CD4-positive, alpha-beta T cell (primary cell): ENCODE measurements at places on chromosomes 3 and 15.

DNA sequence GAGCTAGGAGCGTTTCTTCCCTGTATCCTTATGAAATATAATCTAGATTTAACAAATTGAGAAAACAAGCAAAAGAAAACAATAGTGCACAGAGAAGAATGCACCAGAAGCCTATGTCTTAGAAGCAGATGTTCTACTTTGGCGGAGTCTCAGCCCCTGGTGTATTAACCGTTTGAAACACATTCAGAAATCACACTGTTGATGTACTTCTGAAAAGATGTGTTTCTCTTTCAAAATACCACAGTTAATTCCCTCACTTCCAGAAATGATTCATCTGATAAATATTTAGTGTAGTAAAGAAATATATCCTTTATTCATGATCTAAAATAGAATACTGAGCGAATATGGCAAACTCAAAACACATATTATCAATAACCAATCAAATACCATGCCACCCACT lies 77.7 kb downstream of the CBLB start:
- no peak for DNase-seq

- DNase-seq: no peak
These were observed 228.2 kb upstream of the ZPLD1 start for GRCh38 chr3:102206511-102207031.

DNA sequence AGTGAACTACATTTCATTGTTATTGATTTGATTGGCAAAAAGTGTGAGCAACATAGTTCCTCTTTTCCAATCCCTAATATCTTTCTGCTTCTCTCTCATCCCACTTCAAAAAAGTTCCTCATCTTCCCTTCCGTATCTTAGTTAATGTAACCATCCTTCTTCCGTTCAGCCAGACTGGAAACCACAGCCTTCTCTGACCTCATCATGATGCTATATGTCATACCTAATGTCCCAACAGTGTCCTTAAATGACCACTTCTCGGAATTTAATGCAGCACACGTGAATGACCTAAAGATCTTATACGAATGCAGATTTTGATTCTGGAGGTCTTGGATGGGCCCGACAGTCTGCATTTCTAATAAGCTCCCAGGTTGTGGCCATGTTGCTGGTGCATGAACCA lies 320.3 kb upstream of the SATB1 start:
- DNase-seq: peak; percentile 55

DNA sequence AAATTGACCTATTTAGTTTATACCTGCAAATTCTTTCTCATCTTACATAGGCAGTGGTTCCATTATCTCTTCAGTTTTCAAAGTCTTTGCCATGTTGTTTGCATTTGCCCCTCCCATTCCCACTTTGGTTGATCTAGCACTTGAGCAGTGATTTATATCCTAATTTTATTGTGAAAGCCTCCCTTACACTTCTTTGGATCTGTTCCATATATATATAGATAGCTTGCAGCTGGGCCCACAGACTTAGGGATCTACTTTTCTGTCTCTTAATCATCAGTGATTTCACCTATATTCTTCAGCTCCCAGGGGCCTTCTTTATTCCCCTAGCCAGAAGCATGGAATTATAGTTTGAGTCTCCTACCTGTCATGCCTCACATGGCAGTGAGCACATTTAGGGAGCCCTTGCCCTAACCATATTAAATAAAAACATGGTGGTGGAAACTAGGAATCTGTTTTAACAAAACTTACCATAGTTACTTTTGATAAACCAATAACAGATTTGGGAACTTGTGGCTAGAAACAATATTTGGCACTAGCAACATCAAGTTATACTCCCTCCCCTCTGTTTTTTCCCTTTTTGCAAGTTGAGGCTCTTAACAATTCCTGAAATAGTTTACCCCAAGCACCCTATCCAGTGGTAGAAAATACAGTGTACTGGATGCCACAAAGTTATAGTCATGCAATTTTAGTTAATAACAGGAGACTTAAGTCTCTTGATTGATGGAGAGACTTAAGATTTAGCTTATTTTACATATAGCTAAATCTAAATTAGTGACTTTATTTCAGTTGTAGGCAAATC lies 41.7 kb downstream of the ARIH1 start:
- no peak for DNase-seq

GRCh38 chr3:60025096-60026050 lies 975.5 kb upstream of the CFAP20DC start:
- no peak for DNase-seq

DNA sequence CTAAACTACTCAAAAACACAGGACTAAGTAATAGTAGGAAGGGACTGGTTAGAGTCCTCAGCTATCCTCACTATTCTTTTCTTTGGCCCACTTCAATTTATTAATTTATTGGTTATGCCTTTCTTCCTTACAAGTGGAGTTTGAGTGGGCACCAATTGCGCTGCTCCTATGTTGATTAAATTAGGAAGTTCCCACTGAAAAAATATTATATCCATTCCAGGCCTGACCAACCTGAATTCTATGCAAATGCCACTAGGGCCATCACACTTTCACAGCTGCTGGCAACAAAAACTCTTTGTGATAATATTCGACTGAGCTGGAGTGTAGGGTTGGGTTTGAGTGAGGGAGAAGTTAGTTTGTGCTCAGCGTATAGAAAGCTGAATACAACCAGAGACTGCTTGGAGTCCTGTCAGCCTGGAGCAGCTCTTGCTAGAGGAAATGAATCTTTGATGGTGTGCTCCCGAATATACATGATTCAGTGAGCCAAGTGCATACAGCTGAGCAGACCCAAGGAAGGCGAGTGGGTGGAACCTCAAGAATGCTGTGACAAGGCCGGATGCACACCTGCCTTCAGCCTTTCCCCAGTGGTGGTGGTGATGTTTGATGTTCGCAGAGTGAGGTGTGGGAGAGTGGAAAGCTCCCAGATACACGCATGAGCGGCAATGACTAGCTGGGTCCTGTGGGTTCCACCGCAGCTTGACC lies 1.5 kb downstream of the ARHGEF3 start:
- DNase-seq: peak; percentile 64

DNA sequence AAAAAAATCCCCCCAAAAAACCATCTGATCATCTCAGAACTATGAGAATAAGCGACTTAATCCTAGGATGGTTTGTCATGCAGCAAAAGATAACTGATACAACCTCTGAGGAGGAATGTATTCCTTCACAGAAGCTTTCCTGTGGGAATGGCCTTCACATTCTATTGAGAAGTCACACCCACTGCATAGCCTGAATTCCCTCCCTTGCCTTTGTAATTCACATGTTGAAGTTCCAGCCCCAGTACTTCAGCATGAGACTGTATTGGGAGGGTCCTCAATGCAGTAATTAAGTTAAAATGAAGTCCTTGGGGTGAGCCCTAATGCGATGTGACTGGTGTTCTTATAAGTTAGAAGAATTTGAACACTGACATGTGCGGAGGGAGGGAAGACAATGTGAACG lies 395.2 kb downstream of the TUSC7 start:
- no peak for DNase-seq

GRCh38 chr15:56805466-56806147 lies 72.3 kb upstream of the ZNF280D start:
- DNase-seq: no peak

DNA sequence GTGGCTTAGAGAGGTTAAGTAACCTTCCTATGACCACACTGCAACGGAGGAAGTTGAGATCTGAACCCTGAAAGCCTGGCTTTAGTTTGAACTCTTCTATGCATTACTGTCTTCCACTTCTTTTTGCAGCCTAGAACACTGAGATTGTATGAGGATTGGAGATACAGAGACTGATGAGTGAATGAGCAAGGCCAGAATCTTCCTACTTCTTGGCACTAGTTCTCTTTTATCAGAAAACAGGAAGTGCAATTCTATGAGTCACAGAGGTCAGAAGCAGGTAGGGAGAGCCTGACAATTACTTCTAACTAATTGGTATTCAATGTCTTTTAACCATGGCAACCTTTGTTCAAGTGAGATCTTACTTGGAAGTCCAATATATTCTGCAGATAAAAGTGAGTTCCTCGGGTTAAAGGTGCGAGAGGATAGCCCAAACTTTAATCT lies 219.0 kb downstream of the SHQ1 start:
- no peak for DNase-seq

DNA sequence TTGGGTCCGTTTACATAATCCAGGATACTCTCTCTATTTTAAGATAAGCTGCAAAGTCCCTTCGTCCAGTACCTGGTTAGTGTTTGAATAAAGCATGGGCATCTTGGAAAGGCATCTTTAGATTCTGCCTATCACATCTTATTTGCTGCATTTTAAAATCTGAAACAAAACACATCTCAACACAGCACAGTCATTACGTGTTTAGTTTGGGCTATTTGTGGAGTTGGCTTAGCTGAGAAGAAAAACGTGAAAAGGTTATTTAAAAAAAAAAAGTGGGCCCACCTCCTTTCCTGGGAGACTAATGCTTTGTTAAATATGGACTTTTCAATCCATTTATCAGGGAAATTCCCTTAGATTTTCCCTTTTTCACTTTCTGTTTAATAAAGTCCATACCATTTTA lies 174.5 kb upstream of the WNT5A start:
- no peak for DNase-seq

DNA sequence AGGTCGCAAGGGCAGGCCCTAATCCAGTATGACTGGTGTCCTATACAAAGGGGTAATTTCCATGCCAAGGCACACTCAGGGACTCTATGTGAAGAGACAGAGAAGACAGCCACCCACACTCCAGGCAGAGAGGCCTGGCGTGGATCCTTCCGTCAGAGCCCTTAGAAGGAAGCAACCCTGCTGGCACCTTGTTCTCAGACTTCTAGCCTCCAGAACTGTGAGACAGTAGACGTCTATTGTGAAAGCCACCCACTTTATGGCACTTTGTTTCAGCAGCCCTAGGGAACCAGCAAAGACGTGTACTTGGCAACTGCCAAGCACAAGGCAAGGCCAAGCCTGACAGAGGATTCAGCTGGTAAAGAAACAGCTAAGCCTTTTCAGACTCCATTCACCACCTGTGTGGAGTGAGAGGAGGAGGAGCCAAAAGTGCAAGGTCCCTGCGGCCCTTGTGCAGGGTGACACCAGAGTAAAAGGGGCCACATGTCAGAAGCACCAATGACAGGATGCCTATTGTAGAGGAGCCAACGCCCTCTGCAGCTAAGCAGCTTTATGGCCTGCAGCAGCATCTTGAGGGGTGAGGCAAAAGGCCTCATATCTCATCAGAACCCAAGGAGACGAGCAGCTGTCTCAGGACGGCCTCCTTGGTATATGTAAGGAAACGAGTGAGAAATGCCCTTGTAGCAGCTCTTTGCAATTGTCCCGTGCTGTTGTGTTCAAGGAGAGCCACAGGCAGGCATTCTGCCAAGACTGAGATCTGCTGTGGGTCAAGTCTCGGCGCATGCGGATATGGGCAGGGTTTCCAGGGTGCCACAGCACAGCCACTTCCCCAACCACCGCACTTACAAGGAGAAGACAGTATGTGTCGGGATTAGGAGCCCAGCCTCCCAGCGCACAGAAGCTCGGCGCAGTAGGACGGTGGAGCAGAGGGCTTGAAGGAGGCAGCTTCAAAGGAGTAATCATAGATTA lies 121.5 kb upstream of the LIPC start:
- DNase-seq: no peak

DNA sequence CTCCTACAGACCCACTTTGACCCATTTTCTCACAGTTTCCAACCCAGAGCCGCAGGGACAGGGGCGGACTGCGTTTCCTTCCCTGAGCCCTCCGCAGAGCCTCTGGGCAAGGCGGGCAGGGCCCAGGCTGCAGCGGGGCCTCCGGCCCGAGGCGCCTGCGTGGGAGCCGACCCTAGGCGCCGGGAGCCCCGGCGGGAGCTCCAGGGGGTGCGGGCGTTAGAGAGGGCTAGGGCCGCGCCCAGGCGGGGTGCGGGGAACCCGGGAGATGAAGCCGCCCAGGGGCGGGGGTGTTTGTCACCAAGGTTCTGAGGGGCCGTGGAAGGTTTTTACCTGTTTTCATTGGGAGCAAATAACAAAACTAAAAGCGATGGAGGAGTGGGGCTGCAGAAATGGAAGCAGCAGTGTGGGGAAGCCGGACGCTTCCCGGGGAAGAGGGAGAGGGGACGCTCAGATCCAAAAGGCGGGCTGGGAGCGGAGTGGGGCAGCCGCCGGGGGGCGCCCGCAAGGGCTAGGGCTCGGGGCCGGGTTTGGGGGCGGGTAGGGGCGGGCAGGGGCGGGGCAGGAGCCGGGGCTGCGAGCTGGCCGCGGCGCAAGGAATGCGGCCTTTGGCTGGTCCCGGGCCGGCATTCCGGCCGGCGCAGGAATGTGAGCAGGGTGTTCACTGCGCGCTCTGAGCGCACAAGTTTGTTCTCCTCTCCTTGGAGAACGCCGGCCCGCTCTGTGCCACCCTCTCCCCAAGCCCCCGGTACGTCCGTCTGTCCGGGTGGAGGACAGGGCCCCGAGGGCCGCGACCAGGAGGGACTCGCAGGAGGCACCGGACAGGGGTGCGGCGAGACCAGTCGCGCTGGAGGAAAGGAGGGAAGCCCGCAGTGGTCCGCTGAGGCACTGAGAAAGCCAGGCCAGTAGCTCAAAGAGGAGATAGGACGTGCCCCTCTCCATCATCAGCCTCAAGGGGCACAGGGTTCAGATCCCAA lies 61.1 kb downstream of the AMOTL2 start:
- DNase-seq: no peak

DNA sequence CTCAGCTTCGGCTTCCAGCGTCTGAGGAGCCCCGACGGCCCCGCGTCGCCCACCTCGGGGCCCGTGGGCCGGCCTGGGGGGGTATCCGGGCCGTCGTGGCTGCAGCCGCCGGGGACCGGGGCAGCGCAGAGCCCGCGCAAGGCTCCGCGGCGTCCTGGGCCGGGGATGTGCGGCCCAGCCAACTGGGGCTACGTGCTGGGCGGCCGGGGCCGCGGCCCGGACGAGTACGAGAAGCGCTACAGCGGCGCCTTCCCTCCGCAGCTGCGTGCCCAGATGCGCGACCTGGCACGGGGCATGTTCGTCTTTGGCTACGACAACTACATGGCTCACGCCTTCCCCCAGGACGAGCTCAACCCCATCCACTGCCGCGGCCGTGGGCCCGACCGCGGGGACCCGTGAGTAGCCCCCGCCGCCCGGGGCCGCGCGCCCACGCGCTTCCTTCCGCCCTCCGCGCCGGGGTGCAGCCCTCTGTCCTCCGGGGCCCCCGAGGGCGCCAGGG lies 462 bp downstream of the EDEM1 start:
- DNase-seq: peak; percentile 37

DNA sequence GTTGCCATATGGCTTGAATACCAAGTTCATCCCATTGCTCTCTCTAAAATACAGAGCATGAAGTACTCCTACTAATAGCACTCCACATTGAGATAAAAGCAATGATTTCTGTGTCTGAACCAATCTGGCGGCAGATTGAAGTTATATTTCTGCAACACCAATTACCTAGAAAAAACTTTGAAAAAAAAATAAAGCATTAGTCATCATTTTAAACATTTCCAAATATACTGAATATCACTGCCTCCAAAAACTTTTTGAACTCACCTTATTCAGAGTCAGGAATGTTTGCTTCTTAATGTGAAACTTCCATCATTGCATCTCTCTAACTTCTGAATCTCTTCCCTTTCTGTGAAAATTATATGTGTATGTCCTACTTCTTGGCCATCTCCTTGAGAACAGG lies 540.5 kb downstream of the GRM7 start:
- no peak for DNase-seq

- DNase-seq: no peak
These were observed 151.3 kb downstream of the CFAP20DC start for GRCh38 chr3:58898513-58898912.
